Esophagus squamous epithelium (tissue), 5 donors: ENCODE measurements at places on chromosomes 1 and 21.

GRCh38 chr1:15719381-15720120, 16.5 kb upstream of the SLC25A34 start:
- no peak for DNase-seq

DNA sequence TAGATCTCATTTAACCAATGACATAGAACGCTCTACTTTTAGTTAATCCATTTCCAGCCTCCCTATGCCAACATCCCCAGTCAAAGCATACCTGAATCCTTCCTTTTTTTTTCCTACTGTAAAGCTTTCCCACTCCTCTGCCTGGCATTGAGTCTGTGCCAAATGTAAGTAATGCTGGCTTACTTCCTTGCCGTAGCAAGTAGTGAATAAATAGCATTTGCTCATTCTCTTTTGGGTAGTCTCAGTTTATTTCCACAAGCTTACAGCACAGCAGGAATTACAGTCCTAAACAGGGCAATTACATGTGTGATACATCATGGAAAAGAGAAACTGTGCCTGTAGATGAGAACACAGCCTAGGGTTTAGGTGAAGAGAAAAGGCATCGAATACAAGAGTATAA, 352.6 kb upstream of the NEGR1 start:
- no peak for DNase-seq

DNA sequence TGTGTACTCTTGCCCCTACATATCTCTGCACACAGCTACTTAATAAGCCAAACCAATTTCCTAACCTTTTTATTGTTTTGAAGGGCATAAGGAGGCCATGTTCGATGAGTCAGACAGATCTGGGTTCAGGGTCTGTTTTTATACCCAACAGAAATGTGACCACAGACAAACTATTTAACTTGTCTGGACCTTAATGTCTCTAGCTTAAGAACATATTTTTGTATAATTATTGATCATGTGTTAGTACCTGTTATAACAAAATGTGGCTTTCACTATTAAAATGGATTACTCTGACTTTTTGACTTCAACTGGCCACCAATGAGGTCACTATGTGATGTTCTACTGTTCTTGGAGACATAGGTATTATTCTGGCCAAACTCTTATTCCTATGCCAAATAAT, 507.8 kb upstream of the USP24 start:
- DNase-seq: no peak

DNA sequence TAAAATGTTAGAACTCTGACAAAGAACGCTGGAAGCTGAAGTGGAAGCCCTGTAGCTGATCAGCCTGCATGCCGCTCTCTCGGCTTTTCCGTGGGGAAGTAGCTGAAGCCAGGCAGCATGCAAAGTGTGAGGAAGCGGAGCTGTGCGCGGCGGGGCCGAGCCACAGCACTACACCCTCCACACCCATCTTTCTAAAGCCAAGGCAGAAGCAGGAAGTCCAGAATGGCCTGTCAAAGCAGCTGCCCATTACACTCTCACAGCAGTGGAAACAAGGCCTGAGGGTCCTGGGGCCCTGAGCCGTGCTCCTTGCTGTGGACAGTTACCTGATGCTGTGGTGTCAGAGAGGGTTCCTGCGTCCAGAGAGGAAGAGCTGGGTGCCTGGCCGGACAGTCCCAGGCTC, 69.6 kb downstream of the UBR4 start:
- no peak for DNase-seq

GRCh38 chr1:178408871-178409270, 87.9 kb downstream of the CLEC20A start:
- DNase-seq: no peak

DNA sequence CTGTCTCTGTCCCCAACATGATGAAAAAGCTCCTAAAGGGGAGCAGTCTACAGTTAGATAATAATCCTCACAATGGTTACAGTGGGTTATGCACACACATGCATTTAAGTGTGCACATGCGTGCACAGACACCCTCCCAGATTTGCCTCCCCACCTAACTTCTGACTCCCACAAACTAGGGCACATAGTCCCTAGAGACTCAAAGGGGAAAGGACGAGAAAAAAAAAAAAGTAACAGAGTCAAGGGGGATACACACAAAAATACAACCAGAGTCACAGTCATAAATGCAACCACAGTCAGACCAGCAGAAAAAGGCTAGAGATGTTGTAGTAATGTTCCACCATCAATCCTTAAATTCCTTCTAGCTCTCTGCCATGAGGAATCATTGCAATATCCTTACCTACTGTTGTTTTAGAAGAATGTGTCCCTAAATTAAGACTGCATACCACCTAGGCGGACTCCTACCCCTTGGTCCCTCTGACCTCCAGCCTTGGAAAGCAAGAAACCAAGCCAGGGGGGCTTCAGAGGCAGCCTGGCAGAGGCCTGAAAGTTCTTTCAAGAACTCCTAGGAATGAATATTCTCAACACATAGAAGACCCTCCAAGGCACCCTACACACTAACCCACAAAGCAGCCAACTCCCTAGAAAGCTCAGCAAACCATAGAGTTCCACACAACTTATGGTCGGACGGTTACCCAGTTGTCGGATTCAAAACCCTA, 1.3 kb downstream of the CRTC2 start:
- DNase-seq: no peak

GRCh38 chr1:20578062-20578461, 10.8 kb upstream of the CDA start:
- no peak for DNase-seq

- no peak for DNase-seq
Measured at GRCh38 chr1:239829535-239829934, 262.1 kb upstream of the FMN2 start.

- no peak for DNase-seq
Measured at GRCh38 chr1:76635784-76636183, 231.5 kb upstream of the ST6GALNAC5 start.

GRCh38 chr21:32448803-32449594, 36.5 kb downstream of the EVA1C start:
- DNase-seq: no peak

GRCh38 chr1:83810144-83810543, 188.8 kb downstream of the TTLL7 start:
- DNase-seq: no peak

GRCh38 chr1:203326830-203327683, 21.7 kb downstream of the BTG2 start:
- DNase-seq: peak; percentile 70

GRCh38 chr21:34198231-34199120, 125.1 kb downstream of the MRPS6 start:
- no peak for DNase-seq

GRCh38 chr1:50915621-50916020, 44.4 kb downstream of the FAF1 start:
- DNase-seq: no peak

DNA sequence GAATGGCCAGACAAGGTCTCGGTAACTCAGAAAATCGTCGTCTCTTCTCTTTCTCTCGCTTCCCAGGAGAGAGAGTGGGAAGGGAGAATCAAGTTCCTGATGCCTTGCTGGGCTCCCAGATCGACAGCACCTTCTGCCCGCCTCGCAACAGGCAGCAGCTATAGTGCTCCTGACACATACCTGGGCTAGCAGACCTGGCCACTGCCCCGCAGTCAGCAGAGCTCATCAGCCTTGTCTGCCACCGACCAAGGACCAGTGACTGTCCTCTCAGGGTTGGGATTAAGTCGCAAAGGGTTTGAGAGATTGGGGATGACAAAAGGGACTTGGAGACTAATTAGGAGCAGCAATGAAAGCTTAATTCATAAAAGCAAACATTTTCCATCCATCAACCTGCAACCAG, 4.1 kb downstream of the RUNX3 start:
- no peak for DNase-seq

DNA sequence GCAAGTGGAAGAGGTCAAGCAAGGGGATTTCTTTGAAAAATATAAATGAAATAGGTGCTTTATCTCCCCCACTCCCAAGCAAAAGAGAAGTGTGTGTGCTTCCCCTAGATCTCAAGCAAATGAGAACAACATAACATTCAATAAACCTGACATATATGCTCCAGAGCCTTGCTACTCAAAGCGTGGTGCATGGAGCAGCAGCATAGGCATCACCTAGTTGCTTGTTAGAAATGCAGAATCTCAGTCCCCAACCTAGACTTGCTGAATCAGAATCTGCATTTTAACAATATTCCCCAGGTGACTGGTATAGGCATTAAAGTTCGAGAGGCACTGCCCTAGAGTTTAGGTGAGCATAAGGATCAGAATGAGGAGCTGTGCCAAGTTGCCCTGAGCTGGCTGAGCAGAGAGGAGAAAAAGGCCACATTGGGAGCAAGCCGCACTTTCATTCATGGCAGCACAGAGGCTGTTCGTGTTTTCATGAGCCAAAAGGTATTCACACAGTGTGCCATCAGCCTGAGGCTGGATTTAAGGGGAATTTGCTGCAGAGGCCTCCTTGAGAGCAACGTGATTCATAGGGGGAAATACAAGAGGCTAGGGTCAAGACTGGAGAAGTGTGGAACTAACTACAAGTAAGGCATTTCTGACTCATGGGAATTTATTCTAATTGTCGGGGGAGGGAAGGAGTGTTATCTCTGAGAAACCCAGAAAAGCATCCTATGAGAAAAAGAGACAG, 14.3 kb upstream of the LPAR3 start:
- DNase-seq: no peak

DNA sequence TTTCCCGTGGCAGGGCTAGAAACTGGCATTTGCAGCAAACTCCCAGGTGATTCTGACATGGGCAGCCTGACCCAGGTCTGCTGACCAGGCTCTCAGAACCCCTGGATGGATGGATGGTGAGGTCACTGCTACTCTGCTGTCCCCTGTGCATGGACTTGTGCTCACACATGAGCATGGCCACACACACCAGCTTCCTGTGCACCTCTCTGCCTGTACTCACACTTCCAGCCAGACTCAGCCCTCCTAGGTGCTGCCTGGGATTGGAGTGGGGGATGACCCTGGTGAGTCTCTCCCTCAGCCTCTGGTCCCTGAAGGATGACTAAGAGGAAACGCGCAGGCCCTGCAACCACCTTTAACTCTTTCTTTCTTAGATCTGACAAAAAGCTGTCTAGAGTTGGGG, 361.1 kb downstream of the HHAT start:
- no peak for DNase-seq

DNA sequence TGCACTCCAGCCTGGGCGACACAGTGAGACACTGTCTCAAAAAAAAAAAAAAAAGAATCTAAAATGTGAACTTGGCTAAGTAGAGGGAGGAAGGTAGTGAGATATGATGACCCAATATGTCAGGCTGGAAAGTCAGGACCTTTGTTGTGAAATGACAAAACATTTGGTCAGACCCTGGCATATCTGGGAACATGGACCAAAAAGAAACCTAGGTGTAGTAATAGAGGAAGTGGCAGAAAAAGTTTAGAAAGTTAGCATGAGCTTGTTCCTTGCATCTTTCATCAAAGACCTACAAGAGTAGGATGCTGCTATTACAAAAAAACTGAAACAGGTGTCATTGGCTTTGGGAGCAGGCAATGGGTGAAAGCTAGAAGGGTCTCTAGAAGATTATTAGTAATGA, 7.3 kb upstream of the S100A3 start:
- DNase-seq: no peak

DNA sequence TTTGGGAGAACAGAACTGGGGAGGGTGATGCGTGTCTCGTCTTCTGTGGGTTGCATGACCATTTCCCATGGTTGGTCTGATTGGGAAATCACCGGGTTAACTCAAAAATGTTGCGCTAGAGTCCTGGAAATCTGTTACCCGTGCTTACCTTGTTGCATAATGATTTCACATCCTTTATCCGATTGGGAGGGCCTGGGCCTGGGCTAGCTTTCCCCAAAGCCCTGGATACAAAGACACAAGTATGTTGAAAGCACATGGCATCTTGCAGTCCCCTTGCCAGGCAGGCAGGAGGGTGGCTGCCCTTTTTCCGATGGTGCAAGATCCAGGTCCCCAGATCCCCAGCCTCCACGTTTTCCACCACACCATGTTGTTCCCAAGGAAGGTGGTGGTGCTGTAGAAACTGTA, 582 bp downstream of the TRPM2 start:
- no peak for DNase-seq
